G401 (cell line): ENCODE measurements at places on chromosomes 3 and 15. TPM values are rescaled to one million over a fixed set of nuclear protein-coding genes. Genes with fewer than 3 reads are reported as not detected.

KCNMB3 gene
- 0.10 and 0.86 TPM in 2 replicates for total RNA-seq

C15orf62 gene
- 3.1 and 4.0 TPM in 2 replicates for total RNA-seq

SLC24A5 gene
- total RNA-seq = not detected in 2 replicates

CISH gene
- total RNA-seq = 1.7 and 2.2 TPM in 2 replicates

MED12L gene
- total RNA-seq = not detected in 2 replicates

CDC25A gene
- 42.5 and 45.4 TPM in 2 replicates for total RNA-seq

GRCh38 chr15:78365917-78366316 is 25.8 kb downstream of the CRABP1 start:
- no peak for DNase-seq

DNA sequence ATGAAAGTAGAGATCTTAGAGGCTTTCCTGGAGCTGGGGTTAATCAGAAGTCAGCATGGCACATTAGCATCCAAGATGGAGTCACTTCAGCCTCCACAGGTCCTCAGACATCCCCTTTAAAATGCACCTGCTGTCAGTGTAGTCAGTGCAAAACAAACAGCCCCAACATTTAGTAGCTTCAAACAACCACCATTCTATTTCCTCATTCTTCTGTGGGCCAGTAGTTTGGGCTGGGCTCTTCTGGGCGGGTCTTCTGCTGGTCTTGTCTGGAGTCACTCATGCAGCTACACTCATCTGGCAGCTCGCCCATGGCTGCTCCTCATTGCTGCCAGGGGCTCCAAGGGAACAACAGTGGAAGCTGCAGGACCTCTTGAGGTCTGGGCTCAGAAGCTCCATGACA is 99.9 kb downstream of the TLE3 start:
- DNase-seq = peak; percentile 38

DNA sequence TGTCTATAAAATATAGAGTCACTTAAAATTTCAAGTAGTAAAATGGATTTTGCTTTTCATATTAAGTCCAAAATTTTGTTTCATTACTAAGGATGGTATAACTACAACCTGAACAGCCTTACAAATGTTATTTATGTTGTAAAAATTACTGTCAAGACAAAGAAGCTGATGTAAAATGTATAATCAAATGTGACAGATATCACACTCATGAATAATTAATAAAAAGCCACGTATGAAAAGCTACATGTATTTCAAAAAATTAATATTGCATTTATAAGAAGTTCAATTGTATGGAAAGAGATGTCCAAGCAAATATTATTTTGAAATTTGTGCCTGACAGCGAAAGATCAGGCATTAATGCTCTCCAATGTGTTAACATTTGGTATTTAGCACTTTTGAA is 48.9 kb downstream of the KBTBD8 start:
- no peak for DNase-seq

DNA sequence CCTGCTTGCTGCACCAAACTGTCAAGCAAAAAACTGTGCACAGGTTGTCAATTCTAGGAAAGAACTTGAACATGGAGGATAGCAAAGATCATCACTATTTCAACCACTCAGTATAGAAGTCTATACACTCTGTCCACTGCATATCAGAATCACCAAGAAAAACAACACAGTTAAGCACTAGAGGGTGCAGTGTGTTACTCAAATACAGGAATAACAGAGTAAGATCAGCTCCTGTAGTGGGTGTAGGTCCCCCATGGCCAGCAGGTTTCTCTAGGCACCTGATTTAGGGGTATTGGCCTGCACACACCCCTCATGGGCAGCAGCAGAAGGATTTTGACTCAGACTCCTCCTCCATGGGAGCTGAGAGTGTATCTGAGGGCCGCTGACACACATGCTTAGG is 464.1 kb downstream of the EPHA6 start:
- peak; percentile 22 for DNase-seq

DNA sequence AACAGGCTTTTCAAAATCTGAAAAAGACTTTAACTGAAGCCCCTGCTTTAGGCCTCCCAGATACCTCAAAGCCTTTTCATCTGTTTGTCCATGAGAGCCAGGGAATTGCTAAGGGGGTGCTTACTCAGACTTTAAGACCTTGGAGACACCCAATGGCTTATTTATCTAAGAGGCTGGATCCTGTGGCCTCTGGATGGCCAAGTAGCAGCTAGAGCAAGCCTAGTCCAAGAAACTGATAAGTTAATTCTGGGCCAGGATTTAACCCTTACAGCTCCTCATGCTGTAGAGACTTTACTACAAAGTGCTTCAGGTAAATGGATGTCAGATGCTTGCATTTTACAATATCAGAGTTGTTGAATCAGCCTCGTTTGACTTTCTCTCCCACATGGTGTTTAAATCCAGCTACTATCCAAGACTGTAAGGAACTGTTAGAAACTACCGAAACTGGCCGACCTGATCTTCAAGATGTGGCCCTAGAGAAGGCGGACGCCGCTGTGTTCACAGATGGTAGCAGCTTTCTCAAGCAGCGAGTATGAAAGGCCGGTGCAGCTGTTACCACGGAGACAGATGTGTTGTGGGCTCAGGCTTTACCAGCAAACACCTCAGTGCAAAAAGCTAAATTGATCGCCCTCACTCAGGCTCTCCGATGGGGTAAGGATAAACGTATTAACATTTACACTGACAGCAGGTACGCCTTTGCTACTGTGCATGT is 3.3 kb downstream of the DET1 start:
- DNase-seq = peak; percentile 16

GRCh38 chr3:191290311-191291025 is 38.7 kb upstream of the CCDC50 start:
- DNase-seq = no peak

GRCh38 chr3:177714945-177715344 is 517.7 kb upstream of the TBL1XR1 start:
- no peak for DNase-seq

- no peak for DNase-seq
Measured at GRCh38 chr3:14646589-14647413, 4.8 kb upstream of the CCDC174 start.

DNA sequence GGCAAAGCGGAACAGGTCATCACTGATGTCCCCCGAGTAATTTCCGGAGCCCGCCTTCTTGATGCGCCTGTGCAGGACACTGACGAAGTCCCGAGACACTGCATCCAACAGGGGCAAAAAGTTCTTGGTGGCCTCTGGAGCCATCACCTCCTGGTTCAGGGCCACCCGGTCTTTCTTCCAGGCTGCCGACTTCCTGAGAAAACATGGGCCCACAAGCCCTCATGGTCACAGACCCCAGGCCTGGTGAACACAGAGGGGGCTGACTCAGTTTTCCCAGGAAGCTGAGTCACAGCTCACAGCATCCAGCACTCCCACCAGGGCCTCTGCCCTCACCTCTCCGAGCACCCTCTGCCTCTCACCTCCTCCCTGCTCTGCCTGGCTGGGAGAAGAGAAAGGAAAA is 22.4 kb downstream of the CYP11A1 start:
- no peak for DNase-seq

GRCh38 chr3:56019490-56020146 is 448.6 kb downstream of the ERC2 start:
- DNase-seq = no peak

GRCh38 chr3:50369012-50369670 is 9.8 kb upstream of the TMEM115 start:
- DNase-seq = no peak

DNA sequence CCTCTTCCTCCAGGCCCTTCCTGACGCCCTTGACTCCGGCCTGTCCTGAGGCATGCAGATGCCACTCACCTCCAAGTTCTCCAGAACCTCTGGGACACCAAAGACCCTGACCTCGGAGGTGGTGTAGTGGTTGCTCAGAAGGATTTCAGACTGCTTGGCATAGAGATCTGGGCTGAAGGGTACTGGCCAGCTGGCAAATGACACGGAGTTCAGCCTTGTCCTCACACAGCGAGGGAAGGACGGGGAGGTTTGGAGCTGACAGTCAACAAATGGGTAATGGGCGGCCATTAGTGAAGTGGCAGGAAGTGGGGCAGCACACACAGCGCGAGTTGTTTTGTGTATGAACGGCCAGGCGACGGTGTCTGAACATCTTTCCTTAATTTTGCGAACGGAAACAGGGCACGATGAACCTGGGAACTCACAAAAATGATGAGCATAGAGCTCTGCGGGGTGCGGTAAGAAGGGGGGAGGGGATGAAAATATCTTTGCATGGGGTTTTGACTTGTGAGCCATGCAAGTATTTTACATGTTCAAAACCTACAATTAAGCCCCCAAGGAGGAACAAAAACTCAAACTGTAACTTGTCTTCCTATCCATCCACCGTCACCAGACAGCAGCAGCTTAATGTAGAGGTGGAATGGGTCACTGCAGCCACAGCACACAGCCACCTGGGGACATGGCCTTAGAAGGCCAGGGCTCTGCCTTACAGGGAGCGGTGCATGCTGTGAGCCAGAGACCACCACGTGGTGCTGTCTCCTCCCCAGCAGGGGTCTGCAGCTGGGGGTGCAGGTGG is 43.6 kb upstream of the RPL32 start:
- DNase-seq = no peak

GRCh38 chr3:161221806-161222600 is 892 bp downstream of the NMD3 start:
- DNase-seq = peak; percentile 42

GRCh38 chr15:75822685-75823278 is 20.5 kb upstream of the UBE2Q2 start:
- no peak for DNase-seq
